ENCODE measurements at places on chromosomes 13 and 19. TPM values are rescaled to one million over a fixed set of nuclear protein-coding genes. Genes with fewer than 3 reads are reported as not detected.
A peak's percentile ranks its signal among the peaks of the same experiment; 100 is the strongest.

- DNase-seq, result no peak
Measured at GRCh38 chr13:112729408-112729807, 39.6 kb downstream of the ATP11A start.

DNA sequence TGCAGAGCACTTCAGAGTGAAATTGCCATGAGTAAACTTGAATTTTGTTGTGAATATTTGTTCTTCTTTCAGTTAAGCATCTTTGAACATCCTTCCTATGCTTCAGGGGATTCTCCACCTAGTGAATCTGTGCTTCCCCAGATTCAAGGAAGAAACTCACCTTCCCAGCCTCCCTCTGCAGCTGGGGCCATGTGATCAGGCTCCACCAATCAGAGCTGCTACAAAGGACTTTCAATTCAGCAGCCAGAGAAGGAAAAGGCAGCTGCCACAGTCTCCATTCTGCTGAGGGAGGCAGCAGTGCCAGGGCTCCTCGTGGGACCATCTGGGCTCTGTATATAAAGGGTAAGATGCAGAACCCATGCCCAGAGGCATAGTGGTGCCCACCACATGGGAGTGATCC lies 89.7 kb upstream of the SIAH3 start:
- DNase-seq, result no peak

GRCh38 chr13:83065108-83065507 lies 817.2 kb downstream of the SLITRK1 start:
- DNase-seq, result no peak

DNA sequence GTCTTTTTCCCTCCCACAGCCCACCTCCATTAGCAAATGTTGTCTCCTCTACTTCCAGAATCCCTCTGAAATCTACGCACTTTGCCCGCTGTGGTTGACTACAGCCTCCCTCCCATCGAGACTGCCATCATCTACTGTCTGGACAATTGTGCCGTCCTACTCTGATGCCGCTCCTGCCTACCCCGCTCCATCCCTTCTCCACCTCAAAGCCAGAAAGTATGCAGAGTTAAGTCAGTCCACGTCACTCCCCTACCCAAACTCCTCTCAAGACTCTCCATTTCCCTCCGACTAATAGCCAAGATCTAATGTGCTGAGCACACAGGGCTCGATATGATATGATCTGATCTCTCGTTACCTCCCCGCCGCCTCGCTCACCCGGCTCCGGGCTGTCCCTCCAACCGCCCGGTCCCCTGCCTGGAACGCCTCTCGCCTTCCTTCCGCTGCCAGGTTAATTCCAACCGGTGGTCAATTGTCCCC lies 556 bp downstream of the CACTIN start:
- no peak for DNase-seq

FUT1 gene
- total RNA-seq, result 0.06 TPM

DNA sequence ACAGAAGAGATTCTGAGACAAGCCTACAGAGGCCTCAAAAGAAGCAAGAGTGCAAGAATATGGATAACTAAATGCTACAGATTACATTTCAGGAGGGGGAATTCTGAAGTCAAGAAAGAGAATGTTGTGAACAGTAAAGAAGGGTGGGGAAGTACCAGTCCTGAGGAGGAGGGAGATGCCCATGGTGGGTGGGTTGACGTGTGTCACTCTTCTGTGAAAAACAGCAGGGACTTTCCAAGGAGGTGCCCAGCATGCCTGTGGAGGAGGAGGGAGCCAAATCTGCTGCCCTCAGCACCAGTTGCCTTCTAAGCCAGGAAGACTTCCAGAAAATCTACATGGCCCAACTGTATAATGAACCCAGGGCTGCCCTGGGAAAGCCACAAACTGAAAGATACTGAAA lies 87.7 kb downstream of the SGCG start:
- DNase-seq, result peak; percentile 1

SRRM5 gene
- 0.54 TPM for total RNA-seq

DNA sequence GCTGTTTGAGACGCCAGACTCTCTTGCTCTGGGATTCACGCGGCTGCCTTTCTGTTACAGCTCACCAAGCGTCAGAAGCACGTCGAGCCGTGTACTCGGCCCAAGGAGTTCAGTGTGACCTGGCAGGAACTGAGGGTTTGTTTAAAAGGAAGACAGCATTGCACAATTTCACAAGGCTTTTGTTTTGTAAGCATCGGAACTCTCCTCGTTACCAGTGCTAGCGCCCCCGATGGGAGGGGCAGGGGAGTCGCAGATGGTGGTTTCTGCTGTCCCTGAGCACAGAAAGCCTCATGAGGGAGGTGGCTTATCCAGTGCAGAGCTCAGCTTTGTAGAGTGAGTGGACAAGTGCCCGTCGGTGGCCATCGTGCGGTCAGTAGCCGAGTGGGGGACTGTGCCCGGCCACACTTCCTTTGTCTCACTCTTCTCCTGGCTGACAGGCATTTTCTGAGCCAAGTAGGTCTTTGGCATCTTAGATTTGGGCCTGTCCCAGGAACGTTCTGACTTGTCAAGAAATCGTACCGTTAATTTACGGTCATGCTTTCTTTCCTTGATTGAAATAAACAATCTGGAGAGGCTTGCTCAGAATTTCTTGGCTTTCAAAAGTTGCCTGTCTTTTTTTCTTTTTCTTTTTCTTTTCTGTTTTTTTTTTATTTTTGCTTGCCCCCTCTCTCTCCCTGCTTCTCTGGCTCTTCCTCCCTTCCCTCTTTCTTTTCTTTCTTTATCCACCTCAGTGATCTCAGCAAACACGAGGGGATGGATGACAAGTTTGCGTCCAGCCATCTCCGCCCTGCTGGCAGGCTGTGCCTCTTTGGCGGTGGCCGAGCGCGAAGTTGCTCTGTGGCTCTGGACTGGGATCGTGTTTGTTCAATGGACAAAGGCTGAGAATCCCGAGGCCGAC lies 7.7 kb downstream of the KDM4B start:
- no peak for DNase-seq

DNA sequence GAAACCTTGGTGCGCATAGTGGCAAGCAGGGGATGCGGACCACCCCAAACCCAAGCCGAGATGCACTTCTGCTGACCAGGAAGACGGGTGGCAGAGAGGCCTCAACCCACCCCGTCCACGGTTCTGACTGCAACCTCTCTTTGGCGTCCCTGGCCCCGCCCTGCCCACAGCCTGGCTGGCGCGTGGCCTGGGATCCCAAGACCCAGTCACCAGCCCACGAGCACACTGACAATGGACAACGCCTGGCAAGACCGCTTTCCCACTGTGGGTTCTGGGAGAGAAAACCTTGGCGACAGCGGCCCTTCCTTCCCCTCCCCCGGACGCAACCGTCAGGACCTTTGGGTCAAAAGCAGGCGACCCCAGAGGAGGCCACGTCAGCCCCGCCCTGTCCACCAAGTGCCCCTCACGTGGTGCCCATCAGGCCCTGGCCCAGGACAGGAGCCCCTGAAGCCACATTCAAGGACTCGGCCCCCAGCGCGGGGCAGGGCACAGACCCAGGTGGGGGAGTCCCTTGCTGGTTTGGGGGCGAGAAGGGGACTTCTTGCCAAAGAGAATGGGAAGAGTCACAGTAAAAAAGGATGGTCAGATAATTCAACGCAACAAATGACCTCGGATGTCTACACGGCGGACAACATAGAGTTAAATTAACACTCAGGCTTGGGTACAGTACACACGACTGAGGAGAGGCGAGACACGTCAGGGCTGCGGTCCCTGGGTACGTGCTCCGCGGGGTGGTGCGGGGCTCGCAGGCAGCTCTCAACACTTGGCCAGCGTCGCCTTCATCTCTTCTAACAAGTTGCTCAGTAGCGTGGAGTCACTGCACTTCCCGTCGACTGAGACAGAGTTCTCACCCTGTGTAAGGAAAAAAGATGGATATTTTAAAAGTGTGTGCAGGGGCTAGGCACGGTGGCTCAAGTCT lies 5.0 kb downstream of the IZUMO4 start:
- no peak for DNase-seq

DNA sequence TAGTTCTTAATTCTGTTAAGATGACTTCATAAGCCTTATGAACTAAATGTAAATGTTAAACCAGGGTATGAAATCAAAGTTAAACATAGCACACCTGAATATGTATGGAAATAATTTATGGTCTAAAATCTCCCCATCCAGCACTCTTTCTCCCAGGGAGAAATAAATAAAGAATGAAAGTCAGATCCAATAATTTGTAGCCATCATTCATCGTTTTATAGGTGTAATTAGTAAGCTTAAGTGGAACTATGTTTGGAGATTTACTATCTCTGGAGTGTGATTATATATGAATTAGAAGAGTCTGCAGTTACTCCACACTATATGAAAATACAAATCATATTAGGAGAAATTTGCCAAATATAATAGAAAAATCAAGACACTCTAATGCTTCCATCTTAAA lies 405.1 kb downstream of the DACH1 start:
- DNase-seq, result no peak

FAAP24 gene
- 8.4 TPM for total RNA-seq

DNA sequence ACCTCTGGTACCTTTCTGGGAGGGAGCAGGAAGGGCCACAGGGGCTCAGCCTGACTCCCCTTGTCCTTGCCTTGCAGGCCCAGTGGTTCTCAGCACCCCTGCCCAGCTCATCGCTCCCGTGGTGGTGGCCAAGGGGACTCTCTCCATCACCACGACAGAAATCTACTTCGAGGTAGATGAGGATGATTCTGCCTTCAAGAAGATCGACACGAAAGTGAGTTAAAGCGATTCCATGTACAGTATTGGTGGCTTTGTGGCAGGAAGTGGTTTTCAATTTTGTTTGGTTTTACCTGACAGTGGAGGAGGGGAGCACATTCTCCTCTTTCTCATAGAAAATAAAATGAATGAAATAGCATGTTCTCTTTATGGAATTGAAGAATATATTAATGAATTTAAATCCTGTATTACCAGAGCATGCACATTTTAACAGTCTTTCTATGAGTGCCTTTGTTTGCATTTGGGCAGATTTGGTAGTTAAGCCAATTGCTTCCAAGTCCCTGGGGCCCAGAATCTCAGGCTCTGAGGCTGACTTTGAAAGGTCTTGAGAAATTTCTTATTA lies 4.1 kb downstream of the MAB21L1 start:
- DNase-seq, result no peak

F10 gene
- total RNA-seq, result not detected
